ENCODE measurements at places on chromosomes 6 and 20.

GRCh38 chr20:19850198-19850533 is 92.1 kb downstream of the RIN2 start:
- DNase-seq, result no peak

DNA sequence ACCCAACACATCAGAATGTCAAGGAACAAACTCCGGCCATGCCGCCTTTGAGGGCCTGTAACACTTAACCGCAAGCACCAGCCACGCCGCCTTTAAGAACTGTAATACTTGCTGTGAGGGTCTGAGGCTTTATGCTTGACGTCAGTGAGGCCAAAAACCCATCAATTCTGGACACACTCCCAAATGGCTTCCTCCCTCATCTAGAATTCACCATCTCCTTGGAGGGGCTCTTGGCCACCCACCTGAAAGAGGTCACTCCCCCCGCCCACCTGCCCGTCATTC is 10.4 kb upstream of the PXDC1 start:
- DNase-seq, result no peak

GRCh38 chr20:9236458-9236857 is 167.6 kb downstream of the PLCB4 start:
- DNase-seq, result no peak

- no peak for DNase-seq
Observed at GRCh38 chr20:58627212-58628072, 23.6 kb upstream of the STX16 start.

DNA sequence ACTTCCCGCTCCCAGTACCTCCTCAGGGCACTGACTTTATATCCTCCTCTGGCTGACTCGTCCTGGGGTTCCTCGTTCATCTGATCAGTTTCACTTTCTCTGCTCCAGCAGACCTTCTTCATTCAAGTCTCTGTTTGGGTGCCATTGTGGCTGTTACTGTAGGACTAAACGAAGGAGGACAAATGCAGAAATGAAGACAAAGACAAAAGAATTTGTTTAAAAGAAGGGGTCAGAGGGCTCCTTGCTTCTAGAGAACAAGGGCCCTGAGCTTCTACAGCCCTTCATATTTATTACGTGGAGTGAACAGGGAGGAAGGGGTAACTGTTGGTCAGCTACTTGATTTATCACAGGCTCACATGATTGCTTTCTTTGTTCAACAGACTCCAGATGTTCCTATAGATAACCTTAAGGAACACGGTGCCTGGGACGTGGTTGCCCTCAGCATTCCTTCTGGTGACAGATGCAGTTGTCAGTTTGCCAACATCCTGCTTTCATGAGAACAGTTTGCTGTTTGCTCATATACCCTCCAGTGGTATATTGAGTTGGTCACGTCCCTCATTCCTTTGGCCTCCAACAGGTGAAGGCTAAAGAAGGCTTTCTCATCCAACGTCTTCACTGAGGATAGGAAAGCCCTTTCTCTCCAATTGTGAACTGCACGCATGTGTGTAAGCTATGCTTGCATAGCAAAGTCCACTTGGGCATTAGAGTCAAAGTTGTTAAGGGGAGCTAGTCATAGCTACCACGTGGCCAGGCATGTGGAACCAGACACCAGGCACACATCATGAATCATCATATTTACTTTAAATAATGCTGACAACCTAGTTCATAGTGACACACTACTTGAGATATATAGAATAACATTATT is 69.1 kb upstream of the BTN3A2 start:
- DNase-seq, result no peak

- no peak for DNase-seq
Observed at GRCh38 chr6:138546733-138547185, 47.5 kb upstream of the NHSL1 start.

- no peak for DNase-seq
Observed at GRCh38 chr6:33116417-33116816, 40.6 kb downstream of the HLA-DPB1 start.

GRCh38 chr6:84798257-84798656 is 33.9 kb upstream of the TBX18 start:
- DNase-seq, result no peak

DNA sequence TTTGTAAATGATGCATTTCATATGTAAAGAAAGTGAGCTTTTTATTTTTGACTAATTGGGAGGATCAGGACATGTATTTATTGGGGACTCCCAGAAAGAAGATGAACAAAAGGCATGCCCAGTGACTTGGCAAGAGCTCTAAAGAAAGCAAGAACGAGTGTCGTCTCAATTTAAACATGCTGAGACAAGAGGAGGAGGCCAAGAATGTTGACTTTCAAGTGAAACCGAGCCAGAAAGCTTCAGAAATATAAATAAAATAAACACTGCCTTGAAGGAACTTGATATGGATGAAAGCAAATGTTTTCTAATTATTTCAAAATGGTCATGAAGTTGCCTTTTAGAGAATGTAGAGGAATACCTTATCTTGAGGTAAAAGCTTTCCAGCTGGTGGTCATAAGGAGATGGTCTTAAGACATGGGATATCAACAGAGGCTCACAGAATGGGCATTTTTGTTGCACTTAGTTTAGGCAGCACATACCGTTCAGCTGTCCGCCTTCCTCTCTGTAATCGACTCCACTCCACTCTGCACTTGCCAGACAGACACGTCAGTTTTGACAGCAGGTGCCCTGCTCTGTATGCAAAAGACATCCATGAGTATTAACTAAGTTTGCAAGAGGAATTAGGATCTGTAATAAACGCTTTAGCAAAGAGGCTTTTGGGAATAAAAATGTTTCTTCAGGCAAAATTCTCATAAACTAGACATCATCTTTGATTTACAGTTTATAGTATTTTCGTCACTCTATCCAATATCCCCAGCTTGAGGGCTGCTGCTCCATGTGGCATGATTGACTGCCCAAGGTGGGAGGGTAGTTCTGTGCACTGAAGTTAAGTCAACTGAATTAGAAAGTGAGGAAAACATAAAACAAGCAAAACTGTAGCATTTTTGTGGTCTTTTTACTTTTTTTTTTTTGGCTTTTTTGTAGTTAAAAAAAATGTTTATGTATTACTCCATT is 613.1 kb downstream of the PKHD1 start:
- no peak for DNase-seq

- DNase-seq, result no peak
Observed at GRCh38 chr6:149831308-149831820, 32.8 kb downstream of the LRP11 start.

- DNase-seq, result no peak
Observed at GRCh38 chr6:2818593-2818992, 23.1 kb downstream of the SERPINB1 start.
